ENCODE measurements at places on chromosomes 11 and 22.

DNA sequence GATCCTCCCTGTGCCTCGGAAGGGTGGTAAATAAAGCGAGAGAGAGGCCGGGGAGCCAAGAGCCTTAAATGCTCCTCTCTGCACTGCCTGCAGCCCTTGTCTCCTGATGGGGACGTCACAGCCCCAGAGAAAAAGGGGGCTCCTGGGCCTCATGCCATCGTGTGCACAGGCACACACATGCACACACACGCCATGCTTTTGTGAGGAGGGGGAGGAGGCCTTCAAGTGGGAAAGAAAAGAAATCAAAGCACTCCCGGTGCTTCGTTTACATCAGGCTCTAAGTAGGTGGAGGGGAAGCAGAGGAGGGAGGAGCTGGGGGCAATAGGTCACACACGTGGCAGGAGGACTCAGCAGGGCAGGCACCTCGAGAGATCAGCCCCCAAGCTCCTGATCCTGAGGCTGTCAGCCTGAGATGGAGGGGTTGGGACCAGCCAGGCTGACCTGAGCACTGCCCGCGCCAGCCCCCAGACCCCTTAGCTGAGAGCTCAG is 68.2 kb upstream of the NECTIN1 start:
- no peak for DNase-seq

GRCh38 chr22:48238284-48238915 is 1476.0 kb downstream of the TBC1D22A start:
- no peak for DNase-seq

GRCh38 chr22:20964090-20964798 is 2.8 kb upstream of the AIFM3 start:
- no peak for DNase-seq

GRCh38 chr11:7628660-7629059 is 44.6 kb downstream of the CYB5R2 start:
- DNase-seq: no peak

GRCh38 chr11:1479678-1480118 is 6.9 kb downstream of the MOB2 start:
- DNase-seq: no peak

DNA sequence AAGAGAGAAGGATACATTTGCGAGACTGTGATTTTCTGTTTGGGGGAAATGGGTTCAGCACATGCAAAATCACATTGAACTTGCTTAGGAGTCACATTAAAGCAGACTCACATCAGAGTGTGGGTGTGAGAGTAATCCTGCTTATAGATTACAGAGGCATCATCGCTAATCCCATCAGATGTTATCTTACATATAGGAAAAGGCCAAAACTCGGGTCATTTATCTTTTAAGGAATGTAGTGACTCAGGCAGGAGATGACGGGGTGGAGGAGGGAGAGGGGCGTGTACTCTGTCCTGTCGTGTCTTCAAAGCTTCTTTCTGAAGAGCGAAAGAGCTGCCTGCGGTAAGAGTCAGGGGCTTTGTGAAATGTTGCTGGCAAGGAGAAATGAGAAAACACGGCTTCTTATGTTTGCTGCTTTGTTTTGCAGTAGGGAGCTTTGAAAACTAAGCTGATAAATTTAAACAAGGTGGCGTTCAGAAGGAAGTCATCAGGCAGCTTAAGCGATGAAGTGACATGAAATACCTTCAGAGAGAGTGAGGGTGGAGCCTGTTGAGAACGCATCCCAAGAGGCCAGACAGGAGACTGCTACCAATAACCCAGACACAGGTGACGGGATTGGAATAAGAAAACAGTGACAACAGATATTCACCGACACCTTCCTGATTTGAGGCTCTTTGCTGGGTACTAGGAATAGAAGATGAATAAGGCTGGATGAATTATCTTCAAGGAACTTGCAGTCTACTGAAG is 2.2 kb upstream of the C11orf16 start:
- DNase-seq: no peak

DNA sequence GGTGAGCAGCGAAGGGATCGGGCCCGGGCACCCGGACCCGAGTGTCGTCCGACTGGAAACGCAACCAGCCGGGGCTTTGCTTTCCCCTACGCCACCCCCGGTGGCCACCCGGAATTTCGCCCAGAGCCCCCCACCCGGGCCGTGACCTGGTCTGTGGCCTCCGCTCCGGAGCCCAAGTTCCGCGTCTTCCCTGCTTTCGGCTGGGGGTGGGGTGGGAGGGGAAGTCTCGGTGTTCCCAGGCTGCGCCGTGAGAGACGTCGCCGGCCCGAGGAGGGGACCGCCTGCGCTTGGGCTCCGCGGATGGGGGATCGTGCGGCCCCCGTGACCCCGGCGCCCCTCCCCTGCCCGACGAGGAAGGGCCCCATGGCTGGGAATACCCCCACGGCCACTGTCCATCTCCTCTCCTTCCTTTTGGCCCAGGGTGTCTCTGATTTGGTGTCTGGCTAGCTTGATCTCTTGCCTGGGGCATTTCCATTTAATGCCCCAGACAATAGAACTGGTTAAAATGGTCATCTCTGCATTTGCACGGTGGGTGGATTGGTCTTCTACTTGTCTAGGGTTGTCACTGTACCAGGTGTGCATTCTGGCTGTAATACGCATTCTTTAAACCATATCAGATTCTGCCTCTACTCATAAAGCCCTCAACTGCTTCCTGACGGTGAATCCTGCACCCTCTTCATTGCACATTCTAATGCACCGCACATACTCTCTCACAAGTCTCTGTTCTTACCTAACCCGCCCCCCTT is 789 bp downstream of the SIK2 start:
- no peak for DNase-seq

DNA sequence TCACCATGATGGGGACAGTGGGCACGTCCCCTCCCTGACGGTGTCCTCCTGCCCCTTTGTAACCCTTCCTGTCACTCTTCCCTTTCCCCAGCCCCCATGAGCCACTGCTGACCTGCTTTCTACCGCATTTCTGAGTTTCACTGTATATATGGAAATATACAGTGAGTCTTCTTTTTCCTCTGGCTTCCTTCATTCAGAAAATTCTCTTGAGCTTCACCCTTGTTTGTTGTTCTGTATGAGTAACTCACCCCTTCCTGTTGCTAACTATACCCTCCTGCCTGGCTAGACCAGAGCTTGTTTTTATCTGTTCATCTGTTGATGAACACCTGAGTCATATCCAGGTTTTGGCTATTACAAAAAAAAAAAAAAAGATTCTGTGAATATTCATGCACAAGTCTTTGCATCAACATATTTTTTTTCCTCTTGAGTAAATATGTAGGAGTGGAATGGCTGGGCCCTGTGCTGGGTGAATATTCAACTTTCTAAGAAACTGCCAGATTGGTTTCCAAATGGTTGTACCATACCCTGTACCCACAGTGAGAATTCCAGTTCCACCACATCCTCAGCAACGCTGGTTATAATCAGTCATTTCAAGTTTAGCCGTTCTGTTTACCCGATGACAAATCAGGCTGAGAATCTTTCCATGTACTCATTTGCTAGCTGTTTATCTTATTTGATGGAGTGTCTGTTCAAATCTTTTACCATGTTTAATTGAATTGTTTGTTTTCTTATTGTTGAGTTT is 62.0 kb downstream of the IGF2 start:
- DNase-seq: no peak

GRCh38 chr11:42770444-42771065 is 541.2 kb upstream of the API5 start:
- DNase-seq: no peak

GRCh38 chr22:26894766-26895485 is 237.5 kb downstream of the MIAT start:
- no peak for DNase-seq

GRCh38 chr11:10784232-10785145 is 24.2 kb downstream of the EIF4G2 start:
- DNase-seq: no peak

- DNase-seq: no peak
These were observed 122.3 kb downstream of the SHANK2 start for GRCh38 chr11:71130106-71130505.

All from stimulated activated CD8-positive, alpha-beta memory T cell treated with anti-CD3 and anti-CD28 coated beads, Interleukin-12 subunit alpha, Interleukin-12 subunit beta, amount 100 ng/mL, for 4 hours (primary cell).